ENCODE measurements at places on chromosomes 4 and X. TPM values are rescaled to one million over a fixed set of nuclear protein-coding genes. Genes with fewer than 3 reads are reported as not detected.
A peak's percentile ranks its signal among the peaks of the same experiment; 100 is the strongest.

DNA sequence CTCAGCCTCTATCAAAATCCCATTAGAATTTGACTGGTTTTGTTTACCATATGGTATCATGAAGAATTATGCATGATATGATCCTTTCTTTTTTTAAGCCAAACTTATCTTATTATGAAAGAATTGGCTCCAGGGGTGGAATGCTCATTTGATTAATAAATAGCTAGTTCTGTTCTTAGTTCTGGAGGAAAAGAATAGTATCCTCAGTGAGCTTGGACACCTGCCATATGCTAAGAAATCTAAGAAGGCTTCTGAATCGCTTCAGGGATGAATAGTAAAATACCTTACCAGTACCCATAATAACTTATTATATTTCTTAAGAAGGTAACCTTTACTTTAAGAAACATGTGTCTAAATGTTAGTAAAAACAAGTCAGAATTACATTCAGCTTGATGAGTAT, 803.6 kb downstream of the ADGRL3 start:
- DNase-seq: no peak

GRCh38 chrX:86148024-86148511, at the start of gene DACH2:
Gene DACH2, plus strand, starts transcription at chrX:86148451.
- no peak for DNase-seq

Gene SLAIN2
- 25.8 TPM for total RNA-seq

DNA sequence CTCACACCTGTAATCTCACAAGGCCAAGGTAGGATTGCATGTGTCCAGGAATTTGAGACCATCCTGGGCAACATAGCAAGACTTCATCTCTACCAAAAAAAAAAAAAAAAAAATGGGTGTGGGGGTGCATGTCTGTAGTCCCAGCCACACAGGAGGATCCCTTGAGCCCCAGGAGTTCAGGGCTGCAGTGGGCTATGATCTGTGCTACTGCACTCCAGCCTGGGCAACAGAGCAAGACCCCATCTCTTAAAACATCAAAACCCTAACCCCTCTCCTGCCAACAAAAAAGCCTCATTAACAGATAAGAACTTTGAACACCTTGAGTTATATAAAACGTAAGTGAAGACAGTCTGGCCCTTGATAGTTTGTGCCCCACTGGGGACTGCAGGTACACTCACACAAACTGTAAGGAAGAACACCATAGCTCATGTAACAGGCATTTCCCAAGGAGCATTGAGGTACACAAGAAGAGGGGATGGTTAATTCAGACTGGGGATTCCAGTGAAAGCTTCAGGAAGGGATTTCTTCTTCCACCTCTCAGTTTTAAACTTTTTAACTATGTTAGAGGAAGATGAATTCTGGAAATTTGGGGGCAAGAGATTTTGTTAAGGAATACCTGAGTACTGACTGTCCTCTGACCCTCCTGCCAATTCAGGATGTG, 34.7 kb downstream of the RBPJ start:
- DNase-seq: no peak

- no peak for DNase-seq
Measured at GRCh38 chr4:142265946-142266345, 580.2 kb downstream of the INPP4B start.

Gene KLHL13
- 0.13 TPM for total RNA-seq

DNA sequence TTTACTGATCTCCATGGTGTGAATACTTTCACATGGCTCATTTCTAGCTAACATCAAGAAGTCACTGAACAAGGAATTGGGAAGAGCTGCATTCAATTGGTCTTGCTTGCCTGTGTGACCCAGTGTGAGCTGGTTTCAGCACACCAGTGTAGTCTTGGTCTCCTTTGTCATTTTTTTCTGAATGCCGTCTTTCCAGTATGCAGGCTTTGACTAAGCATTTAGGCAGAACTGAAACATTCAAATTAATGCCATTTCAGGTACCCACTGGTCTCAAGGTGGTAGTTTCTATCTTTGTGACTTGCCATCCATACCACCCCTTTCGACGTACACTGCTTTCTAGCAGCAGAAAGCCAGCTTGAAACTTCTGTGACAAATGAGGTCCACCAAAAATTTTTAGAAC, 550.5 kb upstream of the BOD1L1 start:
- peak; percentile 35 for DNase-seq

Gene BRS3
- not detected for total RNA-seq

- no peak for DNase-seq
Measured at GRCh38 chrX:51747671-51748070, 4.4 kb downstream of the GSPT2 start.

GRCh38 chr4:108035691-108036090, 46.0 kb downstream of the HADH start:
- DNase-seq: no peak

DNA sequence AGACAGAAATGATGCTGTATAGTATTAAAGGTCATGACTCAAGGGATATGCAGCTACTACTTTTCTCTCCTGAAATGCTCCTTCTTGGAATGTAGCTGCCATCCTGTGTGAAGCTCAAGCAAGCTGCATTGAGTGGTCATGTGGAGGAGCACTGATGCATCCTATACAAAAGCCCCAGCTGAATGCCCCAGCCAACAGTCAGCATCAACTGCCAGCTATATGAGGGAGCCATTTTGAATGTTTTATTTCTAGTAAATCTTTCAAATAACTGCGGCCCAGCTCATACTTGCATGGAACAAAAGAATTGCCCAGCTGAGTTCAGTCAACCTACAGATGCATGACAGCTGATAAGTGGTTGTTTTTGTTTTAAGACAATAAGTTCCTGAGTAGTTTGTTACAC, 165.0 kb upstream of the GEMIN8 start:
- no peak for DNase-seq

- no peak for DNase-seq
Measured at GRCh38 chr4:3668825-3669552, 97.2 kb upstream of the ADRA2C start.

Gene CCDC158
- total RNA-seq: not detected

DNA sequence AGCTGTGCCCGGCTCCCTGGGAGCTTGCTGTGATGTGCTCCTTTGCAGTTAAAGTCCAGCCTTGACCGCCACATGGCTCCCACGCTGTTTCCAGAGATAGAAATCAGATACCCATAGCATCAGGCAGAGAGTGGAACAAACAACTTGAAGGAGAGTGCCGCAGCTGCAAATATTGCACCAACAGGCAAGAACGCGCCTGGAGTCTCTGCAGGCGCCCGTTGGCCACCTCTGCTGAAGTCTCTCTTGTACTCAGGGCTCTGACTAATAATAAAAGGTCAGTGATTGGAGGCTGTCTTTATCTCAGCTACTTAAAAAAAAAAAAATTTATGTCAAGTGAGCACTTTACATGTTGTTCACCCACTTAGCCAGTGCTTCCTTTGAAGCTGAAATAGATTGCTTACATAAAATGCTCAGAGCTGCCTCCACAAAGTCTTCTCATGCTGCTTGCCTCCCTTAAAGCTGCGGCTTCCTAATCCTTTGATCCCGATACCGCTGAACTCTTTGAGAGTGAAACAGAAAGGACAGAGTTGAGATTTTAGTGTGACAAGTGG, 30.9 kb upstream of the TENM3 start:
- DNase-seq: peak; percentile 90

- DNase-seq: no peak
Measured at GRCh38 chr4:40225497-40225896, 28.7 kb downstream of the RHOH start.

- peak; percentile 9 for DNase-seq
Measured at GRCh38 chr4:17027495-17027894, 129.1 kb upstream of the LDB2 start.
